ENCODE measurements at places on chromosomes 16 and 17.

- DNase-seq: no peak
Measured at GRCh38 chr16:86391984-86392383, 118.3 kb upstream of the FOXF1 start.

GRCh38 chr17:75850928-75851692 is 4.0 kb downstream of the WBP2 start:
- DNase-seq: no peak

DNA sequence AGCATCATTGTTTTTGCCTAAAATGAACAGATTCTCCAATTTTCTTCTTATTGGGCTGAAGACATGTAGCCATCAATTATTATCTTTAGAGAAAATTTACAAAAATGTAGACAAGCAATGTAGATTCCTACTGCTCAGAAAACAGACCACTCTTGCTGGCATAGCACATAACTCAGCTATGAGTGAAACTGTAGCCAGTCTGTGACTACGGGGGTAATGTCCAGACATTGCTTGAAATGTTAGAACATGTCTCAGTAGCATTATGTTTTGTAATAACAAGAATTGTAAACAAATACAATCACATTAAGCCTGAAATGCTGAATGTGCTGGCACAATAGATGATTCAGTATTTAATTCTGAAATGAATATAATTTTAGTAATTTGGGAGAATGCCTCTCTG is 265.7 kb upstream of the KCNJ16 start:
- no peak for DNase-seq

GRCh38 chr17:29007860-29008455 is 2.1 kb upstream of the SEZ6 start:
- no peak for DNase-seq

DNA sequence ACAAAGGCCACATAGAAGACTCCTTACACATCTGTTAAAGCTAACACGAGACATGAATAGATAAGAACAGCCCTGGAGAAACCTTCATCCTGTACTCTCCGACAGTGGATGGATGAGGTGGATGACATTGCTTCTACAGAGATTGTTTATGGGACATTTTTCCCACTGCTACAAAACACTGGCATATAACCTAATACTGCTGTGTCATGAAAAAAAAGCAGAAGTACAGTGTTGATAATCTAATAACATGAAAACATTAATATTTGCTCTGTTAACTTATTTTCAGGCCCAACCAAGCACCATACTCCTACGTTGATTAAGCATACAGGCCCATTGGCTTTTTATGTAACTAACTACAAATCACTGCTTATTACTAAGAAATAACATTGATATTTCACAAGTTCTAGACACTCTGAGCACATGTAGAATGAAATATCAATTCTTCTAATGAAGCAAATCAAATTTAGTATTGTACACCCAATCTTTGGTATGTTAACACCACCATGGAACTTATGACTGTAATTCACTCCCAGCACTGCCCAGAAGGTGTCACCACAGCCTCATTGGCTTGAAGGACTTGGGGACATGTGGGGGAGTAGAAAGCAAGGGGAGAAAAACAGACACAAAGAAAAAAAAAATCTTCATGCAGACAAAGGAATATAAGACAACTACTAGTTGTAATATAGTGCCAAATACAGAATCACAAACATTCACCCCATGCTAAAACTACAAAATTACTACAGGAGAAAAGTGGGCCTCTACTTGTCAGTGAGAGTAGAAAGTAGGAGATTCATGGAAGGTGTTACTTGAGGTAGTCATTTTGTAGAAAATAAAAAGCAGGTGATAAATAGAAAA is 330.0 kb upstream of the PMFBP1 start:
- DNase-seq: no peak

- DNase-seq: no peak
Measured at GRCh38 chr16:29963021-29963743, 1.3 kb downstream of the TMEM219 start.

DNA sequence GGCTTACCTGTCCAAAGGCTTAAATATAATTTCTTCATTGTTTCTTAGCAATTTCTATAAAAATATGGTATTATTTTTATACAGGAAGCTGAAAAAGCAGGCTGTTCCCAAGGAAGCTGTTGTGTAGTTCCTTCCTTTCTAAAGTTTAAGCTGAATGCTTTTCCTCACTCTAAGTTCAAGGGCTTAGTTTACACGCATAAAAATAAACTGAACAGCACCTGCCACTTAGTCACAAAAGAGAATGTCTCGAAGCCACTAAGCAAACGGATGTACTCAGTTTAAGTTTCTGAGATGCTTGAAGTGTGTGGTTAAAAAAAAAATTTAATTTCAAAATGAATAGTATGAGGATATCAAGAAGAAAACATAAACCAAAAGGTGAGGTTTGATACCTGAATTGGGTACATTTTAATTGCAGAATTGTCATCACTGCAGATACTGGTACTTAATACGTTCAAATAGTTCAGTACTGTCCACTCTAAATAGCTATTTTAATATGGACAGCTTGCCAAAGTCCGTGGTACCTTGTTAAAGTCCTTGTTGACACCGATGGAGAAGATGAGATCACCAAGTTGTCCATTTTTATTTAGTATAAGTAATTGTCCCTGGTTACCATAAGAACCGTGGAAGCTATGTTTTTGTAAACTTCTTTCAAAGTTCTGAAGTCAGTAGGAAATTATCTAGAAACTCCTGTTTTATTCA is 38.1 kb downstream of the MRTFB start:
- no peak for DNase-seq

- DNase-seq: no peak
Measured at GRCh38 chr17:44977814-44978550, 9.9 kb upstream of the C1QL1 start.

GRCh38 chr16:84617041-84617790 is 662 bp downstream of the COTL1 start:
- no peak for DNase-seq
